ENCODE measurements at places on chromosomes 4 and X. TPM values are rescaled to one million over a fixed set of nuclear protein-coding genes. Genes with fewer than 3 reads are reported as not detected.

The TRPC3 gene
- total RNA-seq = 0.82 TPM

The RHOXF2B gene
- total RNA-seq = not detected

The CASP3 gene
- total RNA-seq = 46.8 TPM

The NUP62CL gene
- total RNA-seq = 6.1 TPM

The EREG gene
- total RNA-seq = not detected

The WDR45 gene
- total RNA-seq = 29.0 TPM

The AKAP4 gene
- total RNA-seq = not detected

DNA sequence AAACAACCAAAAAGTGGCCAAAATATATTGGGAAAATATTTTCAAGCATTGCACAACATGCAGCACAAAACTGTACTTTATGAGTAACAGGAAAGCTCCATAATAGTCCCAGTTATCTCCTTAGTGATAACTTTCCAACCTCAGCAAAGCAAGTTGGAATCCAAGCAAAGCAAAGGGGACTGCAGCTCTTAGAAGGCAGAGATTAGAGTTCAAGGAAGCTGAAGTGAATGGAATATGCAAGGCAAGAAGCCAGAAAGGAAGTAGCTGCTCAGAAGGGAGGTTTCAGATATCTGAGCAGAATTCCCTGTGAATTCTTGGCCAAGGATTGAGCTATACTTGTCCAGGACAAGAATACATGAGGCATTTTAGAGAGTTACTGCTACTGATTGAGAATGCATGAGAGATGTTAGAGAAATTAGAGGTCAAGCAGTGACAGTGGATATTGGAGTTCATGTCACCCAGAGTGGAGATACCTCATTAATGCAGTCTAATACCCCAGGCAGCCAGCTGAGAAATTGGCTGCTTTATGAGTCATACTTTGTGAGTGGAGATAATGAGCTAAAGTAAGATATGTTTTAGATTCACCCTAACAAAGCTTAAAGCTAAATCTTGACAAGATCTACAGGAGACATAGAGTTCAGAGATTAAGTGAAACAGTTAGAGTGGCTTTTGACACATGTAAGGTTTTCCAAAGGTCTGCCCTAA is 102.8 kb downstream of the INPP4B start:
- H3K4me3 ChIP-seq = no peak overlapping the region
- H3K27me3 ChIP-seq = no peaks in the 10 kb centered on the region
- no peak for DNase-seq
- no peaks in the 10 kb centered on the region for H3K4me1 ChIP-seq
- no peak overlapping the region for H3K27ac ChIP-seq

- no peaks in the 10 kb centered on the region for H3K4me1 ChIP-seq
- H3K4me3 ChIP-seq = no peak overlapping the region
- H3K27ac ChIP-seq = no peak overlapping the region
- H3K36me3 ChIP-seq = peaks cover 11% of the 10 kb centered on the region
These were observed 166.1 kb downstream of the LRBA start for GRCh38 chr4:150849016-150849415.

DNA sequence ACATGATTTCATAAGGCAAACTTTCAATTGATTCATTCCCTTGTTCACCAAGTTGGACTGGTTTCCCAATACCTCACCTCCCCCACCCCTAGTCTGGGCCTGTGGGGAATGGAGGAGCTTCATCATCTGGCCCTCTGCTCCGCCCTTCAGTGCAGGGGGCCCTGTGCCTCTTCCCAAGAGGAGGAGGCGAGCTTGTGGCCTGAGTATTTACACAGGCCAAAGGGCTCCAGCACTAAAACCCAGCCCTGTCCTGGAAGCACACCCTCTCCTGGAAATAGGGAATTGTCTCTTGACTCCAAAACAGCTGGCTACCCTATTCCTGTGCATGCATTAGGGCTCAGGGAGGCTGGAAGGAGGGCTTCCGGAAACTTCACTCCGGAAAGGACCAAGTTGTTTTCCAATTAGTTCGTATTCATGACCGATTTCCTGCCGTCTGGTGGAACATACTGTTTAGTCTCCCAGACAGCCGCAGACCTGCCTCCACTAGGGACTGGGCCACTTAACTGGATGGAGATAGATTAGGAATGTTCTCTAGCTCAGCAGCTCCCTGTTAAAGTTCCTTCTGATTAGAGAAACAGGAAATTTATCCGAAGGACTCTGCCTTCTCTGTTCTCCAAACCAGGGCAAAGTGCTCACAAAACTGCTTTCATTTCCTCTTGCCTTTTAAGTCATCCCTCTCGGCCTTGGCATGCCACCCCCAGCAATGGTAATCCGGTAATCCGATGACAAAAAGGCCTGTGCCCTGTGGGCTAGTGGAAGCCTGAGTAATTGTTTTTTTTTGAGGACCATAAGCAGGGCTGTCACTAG is 5.8 kb downstream of the SRPX2 start:
- no peaks in the 10 kb centered on the region for H3K27me3 ChIP-seq
- no peak overlapping the region for H3K4me3 ChIP-seq
- peaks cover 3% of the 10 kb centered on the region for H3K36me3 ChIP-seq
- H3K27ac ChIP-seq = no peak overlapping the region

GRCh38 chrX:123648028-123648810 is 84.6 kb downstream of the THOC2 start:
- no peak overlapping the region for H3K4me3 ChIP-seq
- peaks cover 35% of the 10 kb centered on the region for H3K36me3 ChIP-seq
- H3K27me3 ChIP-seq = no peaks in the 10 kb centered on the region

DNA sequence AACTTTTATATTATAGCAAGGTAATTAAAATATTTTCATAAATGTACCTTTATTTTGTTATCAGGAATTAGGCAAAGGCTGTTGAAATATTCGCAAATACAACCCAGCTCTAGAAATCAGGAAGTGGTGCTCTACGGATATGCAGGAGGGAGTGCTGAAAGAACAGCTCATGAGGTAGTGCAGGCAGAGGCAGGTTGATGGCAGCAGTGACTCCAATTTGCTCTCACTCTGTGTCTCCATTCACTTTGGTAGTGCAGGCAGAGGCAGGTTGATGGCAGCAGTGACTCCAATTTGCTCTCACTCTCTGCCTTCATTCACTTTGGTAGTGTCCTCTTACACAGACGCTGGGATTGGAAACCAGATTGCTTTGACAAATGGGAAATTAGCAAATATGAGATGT is 277.9 kb downstream of the TRIML1 start:
- H3K4me1 ChIP-seq = peaks cover 5% of the 10 kb centered on the region
- no peaks in the 10 kb centered on the region for H3K27me3 ChIP-seq
- H3K4me3 ChIP-seq = no peak overlapping the region

DNA sequence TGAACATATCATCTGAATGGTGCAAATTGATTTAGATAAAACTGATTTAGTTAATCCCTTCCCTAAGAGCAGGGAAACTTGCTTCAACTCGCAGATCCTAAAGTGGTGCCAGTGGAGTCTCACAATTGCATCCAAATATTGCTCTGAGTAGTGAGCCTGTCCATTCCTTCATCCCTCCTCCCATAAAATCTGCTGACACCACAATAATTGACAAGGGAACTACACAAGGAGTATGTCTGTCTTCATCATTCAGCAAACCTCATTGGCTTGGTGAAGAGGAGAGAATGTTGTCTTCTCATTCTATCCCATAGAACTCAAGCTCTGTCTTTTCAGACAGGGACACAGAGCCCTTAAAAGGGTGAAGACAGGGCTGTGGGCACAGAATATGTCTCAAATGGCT is 4.2 kb downstream of the MID2 start:
- H3K4me1 ChIP-seq = peaks cover 15% of the 10 kb centered on the region
- no peak overlapping the region for H3K4me3 ChIP-seq
- H3K36me3 ChIP-seq = no peaks in the 10 kb centered on the region
- no peak overlapping the region for H3K27ac ChIP-seq
- DNase-seq = no peak
- H3K27me3 ChIP-seq = peaks cover 19% of the 10 kb centered on the region

DNA sequence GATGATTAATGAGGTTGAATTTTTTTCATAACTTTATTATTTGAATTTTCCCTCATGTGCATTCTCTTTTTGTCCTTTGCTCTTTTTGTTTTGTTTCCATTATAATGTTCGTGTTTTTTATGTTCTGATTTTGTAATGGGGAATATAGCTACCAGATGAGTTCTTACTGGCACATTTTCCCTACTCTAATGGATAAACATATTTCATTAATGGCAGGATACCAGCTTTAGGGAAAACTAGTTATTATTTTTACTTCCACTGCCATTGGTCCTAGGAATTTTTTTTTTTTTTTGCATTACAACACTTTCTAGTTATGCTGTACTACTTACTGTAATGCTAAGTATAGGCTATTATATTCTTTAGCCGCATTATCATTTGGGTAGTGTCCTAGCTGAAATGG is 286.3 kb downstream of the SPRY1 start:
- DNase-seq = no peak
- H3K36me3 ChIP-seq = peaks cover 14% of the 10 kb centered on the region
- H3K27me3 ChIP-seq = peaks cover 2% of the 10 kb centered on the region
- H3K4me1 ChIP-seq = no peaks in the 10 kb centered on the region
- no peak overlapping the region for H3K27ac ChIP-seq

DNA sequence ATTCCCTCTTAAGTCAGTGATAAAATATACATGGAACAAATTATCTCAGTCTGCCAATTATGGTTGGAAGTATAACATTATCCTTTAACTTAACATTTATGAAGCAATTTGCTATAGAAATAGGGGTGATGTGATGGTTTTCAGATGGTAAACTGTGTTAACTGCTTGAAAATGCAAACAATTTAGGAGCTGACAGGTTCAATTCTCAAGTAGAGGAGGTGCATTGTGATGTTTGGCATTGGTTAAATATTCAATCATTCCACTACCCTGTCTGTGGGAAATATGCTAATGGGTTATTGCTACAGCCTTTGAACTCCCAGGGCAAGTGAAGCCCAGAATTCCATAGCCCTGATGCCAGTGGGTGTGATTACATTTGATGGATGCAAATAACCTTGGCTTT is 243.4 kb upstream of the GK2 start:
- no peak overlapping the region for H3K4me3 ChIP-seq
- DNase-seq = no peak
- no peaks in the 10 kb centered on the region for H3K4me1 ChIP-seq
- no peak overlapping the region for H3K27ac ChIP-seq

DNA sequence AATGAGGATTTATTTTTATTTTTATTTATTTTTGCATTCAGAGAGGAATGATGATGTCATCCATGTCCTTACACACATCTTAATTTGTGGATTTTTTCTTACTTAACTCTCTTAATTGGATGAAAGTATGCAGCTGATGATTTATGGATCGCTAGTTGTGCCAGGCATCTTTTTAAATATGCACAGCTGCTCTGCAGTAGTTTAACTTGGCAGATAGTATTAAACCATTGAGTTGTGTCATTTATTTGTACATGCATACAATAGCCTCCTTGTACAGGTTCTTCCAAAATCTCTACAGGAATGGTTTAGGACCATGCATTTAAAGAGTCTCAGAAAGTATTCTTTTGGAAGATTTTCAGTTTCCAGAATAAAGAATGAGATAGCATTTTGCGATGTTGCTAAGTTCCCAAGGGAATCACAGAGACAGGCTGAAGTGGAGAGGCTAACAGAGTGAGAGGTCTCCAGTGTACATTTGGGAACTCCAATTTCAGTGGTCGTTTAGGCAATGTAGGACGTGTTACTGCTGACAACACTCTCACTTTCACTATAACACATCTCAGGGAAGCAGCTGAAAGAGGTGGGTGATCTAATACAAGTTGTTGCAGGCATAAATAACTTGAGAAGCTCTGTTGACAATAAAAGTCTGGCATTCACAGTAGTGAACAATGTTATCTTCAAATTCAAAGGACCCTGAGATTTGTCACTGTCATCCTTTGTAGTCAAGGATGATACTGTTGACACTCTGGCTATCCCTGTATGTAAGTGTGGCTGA is 49.9 kb upstream of the SCRG1 start:
- peaks cover 5% of the 10 kb centered on the region for H3K4me1 ChIP-seq
- no peak overlapping the region for H3K4me3 ChIP-seq
- no peaks in the 10 kb centered on the region for H3K27me3 ChIP-seq
- no peak for DNase-seq
- H3K27ac ChIP-seq = no peak overlapping the region
- peaks cover 10% of the 10 kb centered on the region for H3K36me3 ChIP-seq

DNA sequence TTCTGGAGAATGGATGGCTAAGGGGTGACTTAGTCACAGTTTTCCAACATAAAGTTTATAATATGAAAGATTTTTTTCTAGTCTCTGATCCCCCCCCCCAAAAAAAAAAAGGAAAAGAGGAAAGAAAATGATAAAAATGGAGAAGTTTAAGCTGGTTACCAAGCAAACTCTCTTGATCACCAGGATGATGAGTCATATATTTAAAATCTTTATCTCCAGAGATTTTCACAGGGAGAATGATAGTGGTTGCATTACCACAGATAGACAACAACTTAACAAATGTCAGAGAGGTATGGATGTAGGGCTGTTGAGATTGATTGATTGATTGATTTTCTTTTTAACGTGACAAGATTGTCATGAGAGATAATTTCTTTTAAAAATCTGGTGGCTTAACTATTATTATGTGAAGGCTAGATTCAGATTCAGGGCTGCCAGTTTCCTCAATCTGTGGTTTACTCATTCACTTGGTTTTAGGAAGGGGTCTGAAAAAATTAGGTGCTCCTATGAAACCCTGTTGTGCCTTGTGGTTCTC is 13.3 kb upstream of the TEX13C start:
- DNase-seq = no peak
- H3K4me3 ChIP-seq = no peak overlapping the region
- H3K4me1 ChIP-seq = no peaks in the 10 kb centered on the region
- H3K36me3 ChIP-seq = no peaks in the 10 kb centered on the region

- H3K4me3 ChIP-seq = peak overlapping the region; percentile 95
- H3K27me3 ChIP-seq = no peaks in the 10 kb centered on the region
- peaks cover 21% of the 10 kb centered on the region for H3K36me3 ChIP-seq
- H3K4me1 ChIP-seq = peaks cover 24% of the 10 kb centered on the region
These were observed 1.2 kb downstream of the EIF1AX start for GRCh38 chrX:20140420-20140819.

DNA sequence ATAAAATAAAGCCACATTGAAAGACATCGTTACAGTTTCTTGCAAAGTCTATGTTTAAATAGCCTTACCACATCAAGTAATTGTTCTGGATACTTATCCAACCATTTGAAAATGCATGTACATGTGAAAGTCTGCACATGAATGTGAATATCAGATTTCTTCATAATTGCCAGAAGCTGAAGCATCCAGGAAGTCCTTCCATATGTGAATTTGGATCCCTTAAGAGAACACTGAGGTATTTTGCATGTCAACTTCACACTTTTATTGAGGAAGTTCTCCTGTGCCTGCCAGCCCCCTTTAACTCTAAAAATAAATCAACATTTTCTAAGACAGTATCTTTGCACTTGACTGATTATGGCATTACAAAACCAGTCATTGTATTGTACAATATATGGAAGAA is 1103.5 kb upstream of the ADGRL3 start:
- H3K4me1 ChIP-seq = no peaks in the 10 kb centered on the region
- DNase-seq = no peak
- H3K27ac ChIP-seq = no peak overlapping the region
- no peaks in the 10 kb centered on the region for H3K36me3 ChIP-seq
- no peak overlapping the region for H3K4me3 ChIP-seq

- peaks cover 2% of the 10 kb centered on the region for H3K27me3 ChIP-seq
- H3K36me3 ChIP-seq = peaks cover 4% of the 10 kb centered on the region
- no peak overlapping the region for H3K4me3 ChIP-seq
- H3K27ac ChIP-seq = no peak overlapping the region
- DNase-seq = no peak
- no peaks in the 10 kb centered on the region for H3K4me1 ChIP-seq
These were observed 161.0 kb downstream of the CPXCR1 start for GRCh38 chrX:88908056-88908455.
